EH (cell line): ENCODE measurements at places on chromosomes 6 and 20.

- peak; percentile 17 for DNase-seq
Measured at GRCh38 chr6:139452148-139452876, 77.9 kb upstream of the CITED2 start.

- DNase-seq: peak; percentile 68
Measured at GRCh38 chr20:9616833-9617461, 102.6 kb downstream of the LAMP5 start.

DNA sequence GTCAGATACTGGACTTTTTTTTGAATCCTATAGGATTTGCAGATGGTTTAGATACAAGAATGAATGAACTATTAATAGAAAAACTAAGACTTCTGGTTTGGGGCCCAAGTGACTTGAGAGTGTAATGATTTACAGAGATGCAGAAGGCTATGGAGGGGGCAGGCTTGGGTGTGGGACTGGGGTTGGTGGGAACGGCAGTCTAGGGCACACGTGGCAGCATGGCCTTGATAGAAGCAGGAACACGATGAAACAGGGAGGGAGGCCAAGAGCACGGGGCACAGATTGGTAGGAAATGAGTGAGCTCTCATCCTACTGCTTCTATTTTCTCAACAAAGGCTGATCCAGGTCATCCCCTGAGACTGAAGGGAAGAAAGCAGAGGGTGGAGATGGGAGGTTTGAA, 3.4 kb upstream of the UST start:
- no peak for DNase-seq

DNA sequence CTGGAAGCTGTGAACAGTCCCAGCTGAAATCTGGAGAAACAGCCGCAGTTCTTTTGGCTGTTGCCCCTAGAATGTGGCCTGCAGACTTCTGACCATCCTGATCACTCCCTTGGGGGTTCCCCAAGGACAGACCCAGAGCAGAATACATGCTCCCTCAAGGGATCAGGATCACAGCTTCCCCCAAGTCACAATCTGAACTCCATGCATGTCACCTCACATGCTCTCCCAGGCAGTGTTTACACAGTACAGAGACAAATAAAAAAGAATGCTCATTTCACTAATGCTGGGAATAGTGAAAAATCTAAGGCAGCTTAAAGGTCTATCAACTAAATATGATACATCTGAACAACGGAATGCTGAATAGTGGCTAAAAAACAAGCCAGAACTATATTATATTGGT, 20.5 kb downstream of the SPAG4 start:
- no peak for DNase-seq

GRCh38 chr6:169725125-169726048, 1.1 kb upstream of the PHF10 start:
- peak; percentile 70 for DNase-seq

GRCh38 chr6:127249621-127250020, 17.0 kb upstream of the RNF146 start:
- no peak for DNase-seq

GRCh38 chr6:5905431-5906339, 101.0 kb downstream of the NRN1 start:
- peak; percentile 90 for DNase-seq

DNA sequence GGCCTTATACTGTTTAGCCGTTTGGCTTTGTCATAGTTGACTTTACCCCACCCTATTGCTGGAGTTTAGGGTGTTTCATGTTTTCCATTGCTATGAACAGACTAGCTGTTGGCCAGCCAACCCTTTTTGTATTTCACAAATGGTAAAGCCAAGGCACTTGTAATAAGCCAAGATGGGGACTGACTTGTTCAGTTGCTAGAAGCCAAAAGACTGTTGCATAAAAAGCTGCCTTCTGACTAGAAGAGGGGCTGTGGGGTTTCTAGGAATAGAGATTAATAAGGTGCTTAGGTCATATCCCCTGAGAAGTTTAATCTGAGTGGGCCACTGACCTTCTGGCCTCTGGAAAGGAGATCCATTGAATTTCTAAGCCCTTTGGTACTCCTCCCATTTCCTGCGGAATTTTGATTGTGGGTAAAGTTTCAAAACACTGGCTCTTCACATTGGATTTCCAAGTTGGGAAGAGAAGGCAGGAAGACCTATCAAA, 211.1 kb downstream of the PLCB4 start:
- no peak for DNase-seq

DNA sequence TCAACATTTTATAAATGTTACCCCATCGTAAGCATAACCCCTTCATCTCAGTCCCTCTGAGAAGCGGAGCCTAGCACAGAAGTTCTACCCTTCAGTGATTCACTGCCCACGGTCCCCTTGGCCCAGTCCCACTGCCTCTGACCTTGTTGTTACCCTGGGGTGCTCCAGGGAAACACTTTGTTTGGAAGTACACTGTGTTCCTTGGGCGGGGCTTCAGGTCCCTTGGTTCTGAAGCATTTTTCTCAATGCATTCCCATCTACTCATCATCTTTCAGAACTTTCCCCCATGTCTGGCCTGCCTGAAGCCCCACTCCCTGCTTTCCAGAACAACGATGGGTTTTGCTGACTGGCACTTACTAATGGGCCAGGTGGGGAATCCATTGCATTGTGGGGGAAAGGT, 296.2 kb downstream of the FOXA2 start:
- no peak for DNase-seq

- no peak for DNase-seq
Measured at GRCh38 chr6:134014588-134015137, 37.8 kb downstream of the SLC2A12 start.

DNA sequence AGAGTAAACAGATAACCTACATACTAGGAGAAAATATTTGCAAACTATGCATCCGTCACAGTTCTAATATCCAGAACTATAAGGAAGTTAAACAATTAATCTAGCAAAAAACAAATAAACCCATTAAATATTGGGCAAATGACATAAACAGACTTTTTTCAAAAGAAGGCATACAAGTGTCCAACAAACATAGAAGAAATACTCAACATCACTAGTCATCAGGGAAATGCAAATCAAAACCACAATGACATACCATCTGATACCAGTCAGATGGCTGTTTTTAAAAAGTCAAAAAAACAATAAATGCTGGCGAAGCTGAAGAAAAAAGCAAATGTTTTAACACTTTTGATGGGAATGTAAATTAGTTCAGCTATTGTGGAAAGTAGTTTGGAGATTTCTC, 1117.7 kb upstream of the MAP3K7 start:
- no peak for DNase-seq

DNA sequence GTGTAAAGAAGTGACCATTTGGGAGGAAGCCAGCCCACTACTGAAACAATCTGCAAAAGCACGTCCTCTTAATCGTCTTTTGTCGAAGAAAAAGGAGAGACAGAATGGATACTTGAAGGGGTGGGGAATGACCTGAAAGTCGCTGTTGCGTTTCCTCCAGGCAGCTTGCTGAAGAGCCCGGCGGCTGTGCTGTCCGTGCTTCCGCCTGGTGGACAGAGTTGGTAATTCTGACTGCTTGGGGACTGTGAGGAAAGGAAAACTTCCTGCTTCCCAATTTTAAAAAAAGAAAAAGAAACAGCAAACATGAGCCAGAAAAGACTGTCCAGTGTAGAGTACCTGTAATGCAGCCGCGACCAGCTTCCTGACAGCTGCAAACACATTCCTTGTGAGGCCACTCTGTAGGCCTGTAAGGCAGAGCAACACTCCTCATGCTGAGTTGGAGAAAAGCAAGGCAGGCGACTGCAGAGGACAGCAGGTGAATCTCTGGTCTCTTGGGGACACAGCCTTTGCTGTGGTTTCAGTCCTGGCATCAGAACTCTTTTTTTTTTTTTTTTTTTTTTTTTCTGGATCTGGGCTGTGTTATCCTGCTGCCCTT, 251.1 kb upstream of the TBX18 start:
- peak; percentile 39 for DNase-seq
